Neural progenitor cell (in vitro differentiated cells): ENCODE measurements at places on chromosomes 3 and 15. TPM values are rescaled to one million over a fixed set of nuclear protein-coding genes. Genes with fewer than 3 reads are reported as not detected.

Gene CHRD
- 2.3 and 6.8 TPM in 2 replicates for total RNA-seq

Gene AADACL2
- total RNA-seq, result not detected in 2 replicates

Gene CCR8
- total RNA-seq, result not detected in 2 replicates

- H3K27me3 ChIP-seq, result no peaks in the 10 kb centered on the region
- no peak overlapping the region for H3K27ac ChIP-seq
- H3K4me3 ChIP-seq, result no peak overlapping the region
These were observed 362.4 kb downstream of the CGGBP1 start for GRCh38 chr3:87696124-87697013.

DNA sequence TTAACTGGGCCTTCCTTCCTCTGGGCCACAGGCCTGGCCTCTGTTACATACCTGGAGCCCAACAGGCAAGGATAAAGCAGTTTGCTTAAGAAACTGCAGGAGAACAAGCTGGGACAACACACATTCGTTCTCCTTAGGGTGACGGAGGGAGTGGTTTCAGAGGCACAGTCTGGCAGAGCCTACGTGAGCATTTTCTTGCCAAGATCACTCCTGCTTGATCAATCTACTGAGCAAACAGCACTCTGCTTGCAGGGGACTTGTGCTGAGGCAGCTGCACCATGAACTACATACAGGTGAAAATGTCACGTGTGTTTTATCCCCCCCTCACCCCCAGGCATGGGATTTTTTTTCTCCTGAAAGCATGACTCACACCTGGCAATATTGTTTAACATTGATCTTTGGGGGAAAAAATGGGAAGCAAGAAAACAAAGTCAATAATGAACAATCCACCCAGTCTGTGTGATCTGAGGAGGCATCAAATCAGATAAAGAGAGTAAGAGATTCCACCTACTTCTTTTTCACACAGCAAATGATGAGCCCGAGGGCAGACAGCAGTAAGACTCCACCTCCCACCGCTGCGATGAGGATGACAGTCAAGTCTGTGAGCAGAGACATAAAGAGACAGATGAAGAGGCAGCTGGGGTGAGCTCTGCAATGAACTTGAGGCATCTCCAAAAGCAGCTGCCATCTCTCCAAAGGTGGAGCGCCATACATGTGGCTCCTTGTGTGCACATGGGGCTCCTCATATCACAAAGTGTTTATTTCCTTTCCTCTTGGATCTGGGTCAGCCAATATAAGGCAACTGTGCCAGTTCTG is 57.4 kb downstream of the CDCP1 start:
- H3K27ac ChIP-seq, result no peak overlapping the region
- DNase-seq, result no peak
- no peaks in the 10 kb centered on the region for H3K27me3 ChIP-seq
- H3K36me3 ChIP-seq, result no peaks in the 10 kb centered on the region

- no peaks in the 10 kb centered on the region for H3K27me3 ChIP-seq
- H3K4me1 ChIP-seq, result peaks cover 16% of the 10 kb centered on the region
- DNase-seq, result no peak
- no peaks in the 10 kb centered on the region for H3K36me3 ChIP-seq
- H3K4me3 ChIP-seq, result no peak overlapping the region
These were observed 55.0 kb downstream of the PRICKLE2 start for GRCh38 chr3:64170270-64170669.

DNA sequence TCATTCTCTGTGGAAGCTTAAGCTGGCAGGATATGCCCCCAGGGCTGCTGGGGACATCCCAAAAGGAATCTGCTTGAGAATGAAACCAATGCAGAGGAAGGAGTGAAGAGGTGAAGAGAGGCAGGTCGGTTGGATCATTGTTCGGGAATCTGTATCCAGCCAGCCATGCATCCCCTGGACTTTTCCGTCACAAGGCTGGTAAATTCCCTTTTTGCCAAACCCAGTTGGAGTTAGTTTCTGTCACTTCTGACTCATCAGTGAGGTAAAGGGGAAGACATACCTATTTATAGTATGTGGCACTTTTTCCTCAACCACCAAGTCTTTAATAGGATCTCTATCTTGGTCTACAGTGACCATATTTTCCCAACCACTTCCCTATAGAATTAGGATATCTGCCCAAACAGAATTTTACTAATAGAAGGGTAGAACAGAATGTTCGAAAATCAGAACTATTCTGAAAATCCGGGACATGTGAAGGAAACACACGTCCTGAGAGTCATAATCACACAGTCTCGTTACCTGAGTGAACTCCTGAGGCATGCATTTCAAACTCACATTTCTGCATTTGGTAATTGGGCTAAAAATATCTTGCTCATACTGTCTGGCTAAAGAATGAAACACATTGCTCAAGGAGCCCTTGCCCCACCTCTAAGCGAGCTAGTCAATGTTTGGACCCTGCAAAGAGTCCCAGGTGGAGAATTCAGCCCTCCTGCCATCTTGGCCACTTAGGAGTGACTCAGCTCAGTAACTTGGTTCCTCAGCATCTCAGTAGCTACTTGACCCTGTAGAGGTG is 289.7 kb upstream of the ADAMTS9 start:
- H3K4me3 ChIP-seq, result no peak overlapping the region
- DNase-seq, result no peak
- H3K4me1 ChIP-seq, result peaks cover 6% of the 10 kb centered on the region
- H3K36me3 ChIP-seq, result no peaks in the 10 kb centered on the region
- no peaks in the 10 kb centered on the region for H3K27me3 ChIP-seq
